GM04503 (cell line): ENCODE measurements at places on chromosomes 16 and 17.
A peak's percentile ranks its signal among the peaks of the same experiment; 100 is the strongest.

GRCh38 chr17:51298508-51299371 lies 38.4 kb downstream of the UTP18 start:
- no peak for DNase-seq

DNA sequence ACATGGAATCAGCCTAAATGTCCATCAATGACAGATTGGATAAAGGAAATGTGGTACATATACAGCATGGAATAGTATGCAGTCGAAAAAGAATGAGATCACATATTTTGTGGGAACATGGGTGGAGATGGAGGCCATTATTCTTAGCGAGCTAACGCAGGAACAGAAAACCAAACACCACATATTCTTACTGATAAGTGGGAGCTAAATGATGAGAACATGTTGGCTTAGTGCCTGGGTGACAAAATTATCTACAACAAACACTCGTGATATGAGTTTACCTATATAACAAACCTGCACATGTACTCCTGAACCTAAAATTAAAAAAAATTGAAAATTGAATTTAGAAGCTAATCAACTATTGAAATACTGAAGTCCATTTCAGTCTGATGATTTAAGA lies 6.1 kb downstream of the ANKS4B start:
- no peak for DNase-seq

- no peak for DNase-seq
Observed at GRCh38 chr17:27630607-27631410, at the start of gene LGALS9. TSS of gene LGALS9 (plus strand) at chr17:27631188. CDS start at chr17:27631266, 78 bp downstream.

GRCh38 chr17:63431939-63432804 lies 13.9 kb downstream of the CYB561 start:
- no peak for DNase-seq

DNA sequence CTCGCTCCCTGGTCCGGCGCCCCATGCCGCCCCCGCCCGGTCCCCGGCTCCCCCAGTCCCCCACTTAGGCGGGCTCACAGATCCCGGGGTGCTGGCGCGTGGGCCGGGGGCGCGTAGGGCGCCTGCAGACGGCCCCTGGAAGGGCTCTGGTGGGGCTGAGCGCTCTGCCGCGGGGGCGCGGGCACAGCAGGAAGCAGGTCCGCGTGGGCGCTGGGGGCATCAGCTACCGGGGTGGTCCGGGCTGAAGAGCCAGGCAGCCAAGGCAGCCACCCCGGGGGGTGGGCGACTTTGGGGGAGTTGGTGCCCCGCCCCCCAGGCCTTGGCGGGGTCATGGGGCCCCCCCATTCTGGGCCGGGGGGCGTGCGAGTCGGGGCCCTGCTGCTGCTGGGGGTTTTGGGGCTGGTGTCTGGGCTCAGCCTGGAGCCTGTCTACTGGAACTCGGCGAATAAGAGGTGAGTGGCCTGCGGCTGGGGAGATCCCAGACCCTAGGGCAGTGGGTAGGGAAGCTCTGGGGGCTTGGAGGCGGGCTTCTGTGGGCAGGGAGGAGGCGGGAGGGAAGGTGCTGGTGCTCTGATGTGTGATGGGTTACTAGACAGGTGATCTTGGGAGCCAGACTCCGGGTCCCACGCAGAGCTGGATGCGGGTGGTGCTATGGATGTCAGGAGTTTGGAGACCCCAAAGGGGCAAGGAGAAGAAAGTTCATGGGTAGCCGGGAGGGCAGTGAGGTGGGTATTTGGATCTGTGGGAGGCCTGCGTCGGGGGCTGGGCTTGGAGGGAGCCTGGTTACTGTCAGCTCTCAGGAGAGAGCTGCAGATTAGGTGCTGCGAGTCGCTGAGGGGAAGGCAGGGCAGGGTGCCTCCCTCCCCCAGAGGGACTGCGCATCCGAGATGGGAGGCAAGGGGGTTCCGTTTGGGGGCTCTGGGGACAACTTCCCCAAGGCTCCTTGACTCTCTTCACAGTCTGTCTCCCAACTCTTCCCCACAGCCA lies 560 bp downstream of the EFNB3 start:
- DNase-seq = no peak

- no peak for DNase-seq
Observed at GRCh38 chr16:55204069-55204468, 119.9 kb upstream of the IRX6 start.

DNA sequence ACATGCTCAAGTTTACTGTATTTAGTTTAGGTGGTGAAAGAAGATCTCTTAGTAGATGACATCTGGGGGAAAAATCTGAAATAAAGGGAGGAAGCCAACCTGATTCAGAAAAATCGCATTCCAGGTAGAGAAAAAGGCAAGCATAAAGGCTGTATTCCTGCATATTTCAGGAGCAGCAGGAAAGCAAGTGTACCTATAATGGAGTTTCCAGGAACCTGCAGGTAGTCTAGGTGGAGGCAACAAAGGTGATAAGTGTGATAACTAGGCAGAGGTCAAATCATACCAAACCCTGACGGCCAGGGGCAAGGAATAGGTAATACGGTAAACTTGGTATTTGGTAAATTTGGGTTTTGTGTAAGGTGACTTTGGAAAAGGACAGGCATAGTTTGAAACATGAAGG lies 132.8 kb upstream of the GOT2 start:
- DNase-seq = no peak

DNA sequence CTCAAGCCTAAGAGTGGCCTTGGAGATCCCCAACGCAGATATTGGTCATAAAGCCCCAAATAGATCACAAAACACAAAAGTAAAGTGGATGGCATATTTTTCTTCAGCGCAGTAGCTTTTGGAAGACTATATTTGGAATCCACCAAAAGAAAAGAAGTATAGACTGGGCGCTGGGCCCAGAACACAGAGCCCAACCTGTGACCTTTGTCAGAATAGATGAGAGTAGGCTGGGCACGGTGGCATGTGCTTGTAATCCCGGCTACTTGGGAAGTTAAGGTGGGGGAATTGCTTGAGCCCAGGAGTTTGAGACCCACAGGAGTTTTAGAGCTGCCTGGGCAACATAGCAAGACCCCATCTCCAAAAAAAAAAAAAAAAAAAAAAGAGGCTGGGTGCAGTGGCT lies 14.6 kb downstream of the SCIMP start:
- no peak for DNase-seq

DNA sequence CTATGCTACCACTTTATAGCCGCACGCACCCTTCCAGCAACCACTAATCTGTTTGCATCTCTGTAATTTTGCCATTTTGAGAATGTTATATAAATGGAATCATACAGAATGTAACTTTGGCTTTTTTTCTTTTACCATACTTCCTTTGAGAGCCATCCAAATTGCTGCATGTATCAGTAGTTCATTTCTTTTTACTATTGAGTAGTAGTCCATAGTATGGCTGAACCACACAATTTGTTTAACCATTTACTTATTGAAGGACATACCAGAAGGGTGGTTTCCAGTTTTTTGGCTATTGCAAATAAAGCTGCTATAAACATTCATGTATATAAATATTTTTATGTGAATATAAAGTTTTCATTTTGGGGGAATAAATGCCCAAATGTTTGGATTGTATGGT lies 8.8 kb downstream of the TENT4B start:
- no peak for DNase-seq

- no peak for DNase-seq
Observed at GRCh38 chr17:15145621-15146020, 119.5 kb downstream of the PMP22 start.

DNA sequence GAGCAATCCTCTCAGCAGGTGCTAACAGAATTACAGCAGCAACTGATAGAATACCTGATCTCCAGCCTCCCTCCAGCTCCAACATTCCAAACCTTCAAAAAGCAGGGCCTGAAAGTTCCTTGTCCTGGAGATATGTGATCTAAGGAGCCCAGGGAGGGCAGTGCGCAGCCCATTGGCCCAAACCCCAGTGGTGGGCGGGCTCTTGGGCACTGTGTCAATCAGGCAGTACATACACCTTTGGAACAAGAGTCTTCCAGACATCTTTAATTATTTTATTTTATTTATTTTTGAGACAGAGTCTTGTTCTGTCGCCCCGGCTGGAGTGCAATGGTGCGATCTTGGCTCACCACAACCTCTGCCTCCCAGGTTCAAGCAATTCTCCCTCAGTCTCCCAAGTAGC lies 24.2 kb downstream of the SLC12A3 start:
- no peak for DNase-seq

DNA sequence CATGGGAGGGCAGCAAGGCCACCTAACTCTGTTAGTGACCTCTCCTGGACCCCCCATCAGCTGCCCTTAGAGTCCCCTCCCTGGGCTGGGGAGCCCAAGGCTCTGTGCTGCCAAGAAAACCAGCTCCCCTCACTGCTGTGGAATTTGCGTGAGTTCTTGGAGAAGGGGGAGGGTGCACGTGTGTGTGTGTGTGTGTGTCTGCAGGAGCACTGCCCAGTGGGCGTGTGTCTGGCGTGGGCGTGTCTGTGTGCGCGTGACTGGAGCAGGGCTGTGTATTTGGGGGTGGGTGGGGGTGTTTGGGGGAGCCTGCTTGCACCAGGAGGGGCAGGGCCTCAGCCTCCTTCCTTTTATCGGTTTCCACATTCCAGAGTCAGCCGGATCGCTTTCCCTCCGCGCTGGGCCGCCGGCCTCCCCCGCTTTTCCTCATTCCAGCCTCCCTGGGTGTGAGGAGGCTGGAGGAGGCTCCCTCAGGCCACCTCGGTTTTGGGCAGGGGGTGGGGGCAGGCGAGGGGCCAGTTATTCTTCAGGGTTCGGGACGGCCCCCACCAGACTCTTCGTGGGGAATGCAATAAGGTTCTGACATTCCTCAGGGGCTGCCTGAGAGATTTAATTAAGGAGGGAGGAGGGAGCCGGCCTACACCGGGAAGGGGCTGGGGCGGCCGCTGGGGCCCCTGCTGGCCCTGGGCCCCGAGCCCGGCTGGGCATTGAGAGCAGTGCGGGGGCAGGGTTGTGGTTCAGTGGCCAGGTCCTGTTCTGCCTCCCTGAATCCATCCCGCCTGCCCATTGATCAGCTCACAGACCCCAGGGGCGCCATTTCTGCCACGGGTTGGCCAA lies 2.5 kb downstream of the VASN start:
- peak; percentile 91 for DNase-seq

DNA sequence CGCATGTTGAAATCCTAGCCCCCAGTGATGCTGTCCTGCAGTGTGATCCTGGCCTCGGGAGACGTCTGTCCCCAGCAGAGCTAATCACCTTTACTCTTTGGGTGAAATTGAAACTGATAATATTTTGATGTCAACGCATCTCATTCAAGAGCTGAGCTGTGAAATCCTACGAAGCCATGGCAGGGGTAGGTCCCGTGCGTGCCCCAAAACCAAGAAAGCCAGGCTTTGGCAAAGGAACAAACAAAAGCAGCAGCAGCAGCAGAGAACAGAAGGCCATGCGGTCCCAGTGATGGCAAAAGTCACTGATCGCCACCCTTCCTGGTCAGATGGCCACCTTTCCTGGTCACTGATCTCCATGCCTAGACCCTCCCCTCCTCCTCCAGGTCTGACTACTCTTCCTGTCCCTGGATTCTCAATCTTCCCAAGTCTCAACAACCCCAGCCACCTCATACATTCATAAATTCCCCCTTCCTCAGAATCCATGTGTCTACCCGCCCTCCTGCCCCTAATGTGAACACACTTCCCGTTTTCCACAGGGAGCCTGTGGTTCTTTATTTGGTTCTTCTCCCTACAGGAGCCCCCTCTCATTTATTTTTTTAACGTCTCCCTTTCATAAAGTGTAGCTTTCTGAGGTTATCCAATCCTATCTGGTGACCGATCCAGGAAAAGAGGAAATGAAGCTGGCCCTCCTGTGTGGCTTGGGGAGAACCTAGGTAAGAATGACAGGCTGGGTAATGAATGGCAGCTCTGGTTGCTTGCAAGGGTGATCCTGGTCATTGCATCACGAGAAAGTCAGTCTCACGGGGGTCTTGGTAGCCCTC lies 50.3 kb downstream of the CPPED1 start:
- DNase-seq = no peak

GRCh38 chr16:54212893-54213292 lies 73.7 kb downstream of the IRX3 start:
- DNase-seq = no peak

- no peak for DNase-seq
Observed at GRCh38 chr17:39244600-39245570, 19.1 kb upstream of the STAC2 start.

GRCh38 chr16:23296994-23297393 lies 5.1 kb upstream of the SCNN1B start:
- DNase-seq = peak; percentile 11

DNA sequence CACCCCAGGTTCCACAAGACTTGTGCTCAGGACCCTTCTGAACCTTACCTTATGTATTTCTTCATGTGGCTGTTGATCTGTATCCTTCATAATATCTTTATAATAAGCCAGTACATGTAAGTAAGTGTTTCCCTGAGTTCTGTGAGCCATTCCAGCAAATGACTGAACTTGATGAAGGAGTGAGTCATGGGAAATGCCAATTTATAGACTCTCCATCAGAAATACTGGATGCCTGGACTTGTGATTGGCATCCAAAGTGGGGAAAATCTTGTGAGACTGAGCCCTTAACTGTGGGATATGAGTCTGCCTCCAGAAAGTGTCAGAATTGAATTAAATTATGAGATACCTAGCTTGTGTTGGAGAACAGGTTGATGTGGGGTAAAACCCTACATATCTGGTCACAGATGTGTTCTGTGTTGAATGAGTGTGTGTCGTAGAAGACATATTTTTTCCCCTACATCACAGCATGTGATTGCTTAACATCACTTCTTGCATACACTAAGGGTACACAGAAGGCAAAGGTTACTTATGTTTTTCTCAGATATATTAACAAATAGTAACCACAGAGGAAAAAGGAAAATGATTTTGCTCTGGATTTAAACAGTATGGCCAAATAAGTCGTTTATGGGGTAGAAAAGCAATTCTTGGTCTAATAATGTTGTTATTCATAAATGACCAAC lies 70.2 kb upstream of the NETO2 start:
- DNase-seq = no peak

GRCh38 chr17:65039336-65039988 lies 17.1 kb downstream of the GNA13 start:
- no peak for DNase-seq

- no peak for DNase-seq
Observed at GRCh38 chr17:13635951-13636350, 34.2 kb upstream of the HS3ST3A1 start.

- no peak for DNase-seq
Observed at GRCh38 chr16:76194616-76195015, 82.6 kb upstream of the CNTNAP4 start.

GRCh38 chr16:85840801-85841200 lies 41.3 kb downstream of the COX4I1 start:
- DNase-seq = no peak

DNA sequence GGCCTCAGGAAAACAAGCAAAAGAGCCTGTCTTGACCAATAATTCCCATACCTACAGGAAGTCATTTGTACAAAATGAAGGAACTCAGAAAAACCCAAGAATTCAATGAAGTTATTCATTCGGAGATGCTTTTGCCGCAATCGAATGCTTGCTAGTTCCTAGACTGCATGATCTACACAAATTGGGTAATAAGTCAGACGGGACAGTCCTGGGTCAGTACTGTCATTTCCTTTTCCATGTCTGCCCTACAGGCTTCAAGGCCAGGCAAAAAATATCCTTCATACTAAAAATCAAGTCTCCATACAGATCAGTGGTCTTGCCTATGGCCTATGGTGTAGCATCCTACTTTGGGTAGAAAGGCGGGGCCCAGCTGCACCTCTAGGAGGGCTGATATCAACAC lies 71.4 kb downstream of the CFDP1 start:
- no peak for DNase-seq

DNA sequence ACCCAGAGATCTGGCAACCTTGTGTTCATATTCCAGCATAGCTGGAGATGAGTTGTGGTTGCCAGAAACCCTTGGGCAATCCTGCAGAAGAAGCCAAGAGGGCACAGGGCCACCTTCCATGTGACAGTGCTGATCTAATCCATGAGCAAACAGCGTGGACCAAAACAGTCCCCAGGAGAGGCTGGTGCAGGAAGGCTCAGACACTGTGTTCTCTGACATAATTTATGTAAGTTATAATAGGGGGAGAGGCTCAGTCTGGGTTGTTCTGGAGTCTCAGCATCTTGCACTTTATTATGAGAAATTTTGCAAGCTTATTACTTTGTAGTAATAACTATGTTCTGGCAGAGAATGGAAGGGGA lies 273.9 kb downstream of the HAPSTR1 start:
- DNase-seq = no peak
